ENCODE measurements at places on chromosomes 1 and 21.
A peak's percentile ranks its signal among the peaks of the same experiment; 100 is the strongest.

DNA sequence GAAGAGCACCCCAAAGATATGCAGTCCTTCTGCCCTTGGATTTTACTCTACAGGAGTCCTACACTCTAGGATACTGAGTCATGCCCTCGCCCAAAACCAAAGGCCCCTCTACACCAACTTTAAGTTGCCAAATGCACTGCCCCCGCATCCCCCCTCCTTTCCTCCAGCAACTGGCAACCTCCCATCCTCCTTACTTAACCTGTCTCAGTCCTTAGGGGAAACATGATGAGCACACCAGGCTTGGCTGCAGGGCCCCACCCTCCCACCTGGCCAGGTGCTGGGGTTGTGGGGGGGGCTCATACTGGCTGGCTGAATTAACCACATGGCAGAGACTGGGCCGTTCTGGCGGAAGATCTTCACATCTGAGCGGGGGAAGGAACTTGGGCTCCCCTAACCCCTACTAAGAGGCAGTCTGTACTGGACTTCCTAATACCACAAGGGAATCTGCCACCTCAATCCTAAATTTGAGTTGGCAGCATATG, 1.2 kb downstream of the HDGF start:
- DNase-seq = peak; percentile 39

DNA sequence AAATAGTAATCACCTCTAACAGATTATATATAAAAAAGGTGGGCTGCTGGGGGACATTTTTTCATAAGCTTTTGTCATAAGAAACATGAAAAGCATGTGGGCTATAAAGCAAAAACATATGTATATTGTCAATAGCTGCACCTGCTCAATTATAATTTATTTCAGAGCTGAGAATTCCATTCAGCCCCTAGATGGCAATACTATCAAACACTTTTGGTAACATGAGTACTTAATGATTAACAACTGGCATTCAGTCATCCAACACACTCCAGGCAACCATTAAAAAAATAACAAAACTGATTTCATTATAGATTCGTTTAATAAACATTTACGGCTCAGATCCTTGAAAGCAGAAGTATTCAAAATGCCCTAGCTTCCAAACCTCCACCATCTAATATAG, 115.1 kb downstream of the KCTD3 start:
- no peak for DNase-seq

GRCh38 chr1:94772845-94773244, 47.3 kb upstream of the SLC44A3 start:
- DNase-seq = no peak

GRCh38 chr1:205258261-205258691, 30.5 kb downstream of the TMCC2 start:
- no peak for DNase-seq

DNA sequence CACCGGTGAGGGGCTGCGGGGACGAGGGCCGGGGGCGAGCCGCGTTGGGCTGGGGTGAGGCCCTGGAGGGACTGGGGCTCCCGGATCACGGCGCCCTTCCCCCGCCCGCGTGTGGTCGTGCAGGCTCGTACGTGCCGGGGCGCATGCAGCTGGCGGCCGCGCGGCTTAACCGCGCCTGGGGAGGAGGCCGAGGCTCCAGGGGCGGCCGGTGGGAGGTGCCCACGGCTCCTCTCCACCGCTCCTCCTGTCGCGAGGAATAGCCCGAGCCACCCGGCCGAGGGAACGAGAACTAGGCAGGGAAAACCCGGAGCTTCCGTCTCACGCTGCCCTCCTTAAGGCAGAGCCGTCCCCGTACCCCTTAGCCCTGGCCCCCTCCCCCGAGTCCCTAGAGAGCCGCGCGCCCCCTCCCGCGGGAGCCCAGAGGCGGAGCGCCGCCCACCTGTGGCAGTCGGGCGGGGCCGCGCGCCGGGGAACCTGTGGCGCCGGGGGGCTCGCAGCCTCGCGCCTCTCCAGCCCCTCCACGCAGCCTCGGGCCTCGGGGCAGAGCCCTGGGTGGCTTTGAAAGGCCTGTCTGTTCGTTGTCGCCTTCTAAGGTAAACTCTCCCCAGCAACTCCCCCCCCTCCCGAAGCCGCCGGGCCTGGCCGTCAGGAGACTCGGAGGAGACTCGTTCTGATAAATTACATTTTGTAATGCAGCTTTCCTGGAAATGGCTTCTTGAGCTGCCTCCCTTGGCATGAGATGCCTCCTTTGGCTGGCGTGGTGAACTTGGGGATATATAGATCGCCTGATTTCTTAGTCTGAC, 746 bp downstream of the AK4 start:
- DNase-seq = peak; percentile 82

GRCh38 chr1:162405800-162406199, 6.1 kb downstream of the SH2D1B start:
- no peak for DNase-seq
